ENCODE measurements at places on chromosomes 16 and 17.

DNA sequence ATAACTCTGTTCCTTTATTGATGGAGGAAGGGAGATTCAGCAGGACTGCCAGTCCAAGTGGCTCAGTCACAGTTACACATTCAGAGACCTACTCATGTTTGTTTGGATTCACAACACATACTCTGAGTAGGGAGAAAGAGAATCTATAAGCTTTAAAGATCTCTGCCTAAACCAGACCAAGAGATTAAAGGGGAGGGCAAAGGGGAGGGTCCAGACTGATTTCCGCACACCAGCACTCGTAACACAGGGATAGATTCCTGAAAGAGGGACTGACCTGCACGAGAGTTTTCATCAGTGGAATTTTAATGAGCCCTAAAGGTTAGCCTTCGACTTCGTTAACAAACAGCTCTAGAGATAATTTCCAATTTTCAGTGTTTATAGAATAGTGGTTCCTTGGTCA, 71.7 kb upstream of the PMFBP1 start:
- DNase-seq, result no peak

GRCh38 chr16:83747936-83748335, 59.8 kb upstream of the HSBP1 start:
- no peak for DNase-seq

DNA sequence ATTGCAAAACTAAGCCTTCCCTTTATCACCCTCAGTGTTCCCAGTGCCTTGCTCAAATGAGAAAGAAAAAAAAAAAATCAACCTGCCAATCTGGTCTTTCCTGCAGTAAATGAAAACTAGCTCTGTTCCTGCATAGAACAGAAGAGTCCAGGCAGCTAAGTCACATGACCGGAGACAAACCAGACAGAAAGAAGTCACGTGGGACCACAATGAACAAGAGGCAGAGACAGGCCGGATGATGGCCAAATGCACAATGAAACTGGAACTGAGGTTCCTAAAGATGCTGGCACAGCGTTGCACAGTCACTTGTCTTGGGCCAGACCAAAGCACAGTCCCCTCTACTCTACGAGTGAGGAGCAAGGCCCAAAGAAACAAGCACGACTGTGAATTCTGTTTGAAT, 172.5 kb downstream of the GRIN2A start:
- DNase-seq, result no peak

- DNase-seq, result no peak
Measured at GRCh38 chr17:65035191-65035590, 21.3 kb downstream of the GNA13 start.

- no peak for DNase-seq
Measured at GRCh38 chr16:28513484-28514181, 7.0 kb upstream of the IL27 start.

GRCh38 chr16:16016388-16016964, 67.1 kb downstream of the ABCC1 start:
- DNase-seq, result no peak

DNA sequence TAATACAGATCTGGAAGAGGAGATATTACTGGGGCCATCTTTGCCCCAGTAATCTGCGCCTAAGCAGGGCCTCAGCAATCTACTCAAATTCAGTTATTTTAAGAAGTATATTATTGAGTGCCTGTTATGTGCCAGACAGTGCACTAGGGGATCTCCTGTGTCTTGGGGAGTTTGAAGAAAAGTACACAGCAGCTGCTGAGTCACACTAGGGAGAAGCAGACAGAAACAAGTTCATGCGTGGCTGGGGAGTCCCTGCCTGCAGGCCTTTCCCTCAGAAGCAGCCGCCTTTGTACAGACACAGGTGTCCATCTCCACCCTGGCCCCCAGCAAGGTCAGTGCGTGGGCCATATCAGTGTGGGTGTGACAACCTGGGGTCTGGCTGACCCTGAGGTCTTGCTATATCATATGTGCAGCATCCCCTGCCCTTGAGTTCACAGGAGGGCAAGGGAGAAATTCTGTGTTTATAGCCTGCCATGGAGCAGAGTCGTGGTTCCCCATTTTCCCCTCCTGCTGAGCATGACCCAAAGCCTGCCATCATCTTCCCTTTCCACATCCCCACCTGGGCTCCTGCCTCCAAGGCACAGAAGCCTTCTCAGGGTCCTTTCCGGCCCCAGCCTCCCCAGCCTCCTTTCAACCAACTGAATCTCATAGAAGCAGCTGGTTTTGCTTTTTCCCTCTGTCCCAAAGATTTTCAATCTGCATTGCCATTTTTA, 229.9 kb upstream of the SDK2 start:
- no peak for DNase-seq

GRCh38 chr16:56421976-56422669, 3.2 kb downstream of the AMFR start:
- no peak for DNase-seq

DNA sequence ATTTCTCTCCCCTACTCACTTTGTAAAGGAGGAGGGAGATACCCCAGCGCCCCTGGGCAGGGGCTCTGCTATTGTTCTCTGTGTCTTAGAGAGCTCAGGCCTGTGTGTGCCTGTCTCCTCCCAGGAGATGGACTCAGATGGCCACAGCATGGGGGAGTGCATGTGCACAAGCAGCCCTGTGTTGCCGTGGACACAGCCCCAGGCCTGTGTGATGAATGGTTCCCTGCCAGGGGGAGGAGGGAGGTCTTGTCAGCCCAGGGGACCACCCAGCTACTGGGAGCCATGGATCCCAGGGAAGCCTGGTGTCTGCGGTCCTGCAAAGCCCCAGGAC, 26.3 kb downstream of the GINS2 start:
- DNase-seq, result no peak

DNA sequence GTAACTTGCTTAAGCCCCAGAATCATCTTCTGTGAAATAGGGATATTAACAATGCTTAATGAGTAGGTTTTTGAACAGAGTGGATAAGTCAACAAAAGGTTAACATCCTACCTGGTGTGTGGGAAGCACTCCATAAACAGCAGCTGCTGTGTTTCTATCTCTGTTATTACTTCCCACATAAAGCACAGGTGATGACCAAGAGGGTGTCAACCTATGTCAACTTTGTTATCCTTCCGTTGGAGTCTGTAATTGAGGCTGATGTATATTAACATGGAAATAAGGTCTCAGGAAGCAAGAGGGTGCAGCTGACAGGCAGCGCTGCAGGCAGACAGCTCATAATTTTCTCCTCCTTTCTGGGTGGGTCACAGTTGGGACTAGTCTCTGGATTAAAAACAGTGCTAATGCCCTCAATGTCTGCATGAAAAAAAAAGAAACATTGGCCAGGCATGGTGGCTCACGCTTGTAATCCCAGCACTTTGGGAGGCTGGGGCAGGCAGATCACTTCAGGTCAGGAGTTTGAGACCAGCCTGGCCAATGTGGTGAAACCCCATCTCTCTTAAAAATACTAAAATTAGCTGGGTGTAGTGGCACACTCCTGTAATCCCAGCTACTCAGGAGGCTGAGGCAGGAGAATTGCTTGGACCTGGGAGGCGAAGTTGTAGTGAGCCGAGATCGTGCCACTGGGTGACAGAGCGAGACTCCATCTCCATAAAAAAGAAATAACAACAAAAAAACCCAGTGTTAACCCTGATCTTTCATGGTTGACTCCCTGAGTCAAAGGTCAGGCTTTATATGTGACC, 269.6 kb downstream of the SNX29 start:
- no peak for DNase-seq

Measured in central memory CD8-positive, alpha-beta T cell (primary cell).